ENCODE measurements at places on chromosomes 4 and X.

- DNase-seq, result no peak
Measured at GRCh38 chrX:38183596-38183995, 37.1 kb downstream of the SRPX start.

- no peak for DNase-seq
Measured at GRCh38 chr4:45640281-45640680, 483.6 kb downstream of the GABRG1 start.

DNA sequence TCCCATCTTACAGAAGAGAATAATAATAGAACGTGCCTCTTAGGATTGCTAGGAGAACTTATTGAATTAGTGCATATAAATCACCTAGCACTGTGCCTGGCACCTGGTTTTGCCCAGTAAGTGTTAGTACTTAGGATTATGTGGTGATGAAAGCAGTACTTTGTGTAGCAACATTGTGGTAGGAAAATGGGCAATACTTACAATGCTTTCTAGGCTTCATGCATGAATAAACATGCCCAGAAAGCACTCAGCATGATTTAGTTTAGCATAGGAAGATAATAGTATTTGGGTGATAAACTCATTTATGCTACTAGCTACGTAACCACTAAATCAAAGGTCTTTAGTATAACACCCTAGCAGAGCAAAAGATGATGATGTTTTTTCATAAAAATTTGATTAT is 105.6 kb downstream of the NEUROG2 start:
- DNase-seq, result no peak

DNA sequence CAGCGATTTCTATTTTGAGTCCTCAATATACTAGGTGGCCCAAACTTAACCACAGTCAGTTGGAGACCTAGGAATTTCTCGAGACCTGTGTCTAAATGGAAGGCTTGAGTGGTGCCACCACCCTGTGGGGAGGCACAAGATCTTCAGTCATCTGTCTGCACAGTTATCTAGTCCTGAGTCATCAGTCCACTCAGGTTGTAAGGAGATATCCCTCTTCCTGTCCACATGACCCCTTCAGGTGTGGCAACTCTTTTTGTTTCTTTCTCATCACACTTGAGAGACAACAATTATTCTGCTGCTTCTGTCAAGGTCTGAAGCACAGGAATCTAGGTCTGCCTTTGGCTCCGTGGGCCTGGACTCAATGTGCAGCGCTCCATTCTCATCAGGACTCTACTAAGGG is 64.4 kb upstream of the IBSP start:
- no peak for DNase-seq

GRCh38 chr4:110705440-110705782 is 82.5 kb upstream of the PITX2 start:
- no peak for DNase-seq

DNA sequence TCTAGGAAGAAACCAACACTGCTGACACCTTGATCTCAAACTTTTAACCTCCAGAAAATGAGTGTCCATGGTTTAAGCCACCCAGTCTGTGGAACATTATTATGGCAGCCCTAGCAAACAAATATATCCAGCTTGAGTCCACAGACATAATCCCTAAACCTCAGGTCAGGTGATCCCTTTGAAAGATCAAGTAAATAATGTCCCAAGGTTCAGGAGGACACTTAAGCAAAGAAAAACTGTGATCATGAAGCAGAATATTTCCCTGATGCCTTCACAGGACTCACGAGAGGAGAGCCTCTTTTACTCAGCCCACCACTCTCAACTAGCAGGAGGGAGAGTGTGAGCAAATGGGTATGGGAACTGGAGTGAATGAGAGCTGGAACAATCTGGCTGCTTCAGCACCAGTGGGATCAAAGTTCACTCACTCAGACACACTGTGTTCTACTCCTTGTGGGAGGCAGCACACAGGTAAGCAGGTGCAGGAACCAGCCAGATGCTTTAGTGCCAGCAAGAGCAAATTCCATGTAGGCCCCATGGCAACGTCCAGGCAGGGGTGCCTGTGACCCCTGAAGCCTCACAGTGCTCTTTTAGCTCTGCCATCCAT is 608.4 kb downstream of the RAB28 start:
- no peak for DNase-seq

DNA sequence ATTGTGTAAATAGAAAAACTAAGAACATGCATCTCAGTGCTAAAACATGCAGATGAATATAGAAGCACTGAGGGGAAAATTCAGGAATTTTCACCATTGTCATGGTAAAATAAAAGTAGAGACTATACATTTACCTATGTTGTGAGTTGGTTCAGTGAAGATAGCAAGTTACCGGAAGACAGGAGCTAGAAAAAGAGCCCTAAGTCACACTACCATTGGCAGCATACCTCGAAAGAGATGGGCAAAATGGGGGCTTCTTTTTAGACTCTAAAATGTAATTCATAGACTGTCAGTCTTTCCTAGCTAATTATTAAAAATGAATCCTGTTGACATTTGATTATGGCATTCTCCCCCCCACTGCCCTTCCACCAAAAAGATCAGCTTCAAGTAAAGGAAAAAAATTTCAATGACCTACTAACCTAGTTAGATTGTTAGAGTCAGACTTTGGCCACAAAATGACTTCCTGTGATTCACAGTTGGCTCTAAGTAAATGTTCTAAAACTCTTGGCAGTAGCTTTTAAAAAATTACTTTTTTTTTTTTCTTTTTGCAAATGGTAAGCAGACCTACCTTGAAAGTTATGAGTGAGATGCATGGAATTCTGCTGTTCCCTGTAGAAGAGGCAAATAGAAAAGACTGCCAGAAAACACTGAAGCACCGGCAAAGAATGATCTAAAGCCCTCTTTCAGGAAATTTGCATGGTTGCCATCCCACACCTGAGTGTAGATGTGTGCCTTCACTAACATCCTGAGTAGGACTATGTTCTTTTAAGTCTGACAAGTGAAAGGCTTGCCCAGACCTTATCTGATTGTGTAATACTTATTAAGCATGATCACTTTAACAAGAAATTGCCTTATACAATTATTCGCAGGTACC is 26.4 kb upstream of the ARSJ start:
- no peak for DNase-seq
